ENCODE measurements at places on chromosomes 2 and 18.

DNA sequence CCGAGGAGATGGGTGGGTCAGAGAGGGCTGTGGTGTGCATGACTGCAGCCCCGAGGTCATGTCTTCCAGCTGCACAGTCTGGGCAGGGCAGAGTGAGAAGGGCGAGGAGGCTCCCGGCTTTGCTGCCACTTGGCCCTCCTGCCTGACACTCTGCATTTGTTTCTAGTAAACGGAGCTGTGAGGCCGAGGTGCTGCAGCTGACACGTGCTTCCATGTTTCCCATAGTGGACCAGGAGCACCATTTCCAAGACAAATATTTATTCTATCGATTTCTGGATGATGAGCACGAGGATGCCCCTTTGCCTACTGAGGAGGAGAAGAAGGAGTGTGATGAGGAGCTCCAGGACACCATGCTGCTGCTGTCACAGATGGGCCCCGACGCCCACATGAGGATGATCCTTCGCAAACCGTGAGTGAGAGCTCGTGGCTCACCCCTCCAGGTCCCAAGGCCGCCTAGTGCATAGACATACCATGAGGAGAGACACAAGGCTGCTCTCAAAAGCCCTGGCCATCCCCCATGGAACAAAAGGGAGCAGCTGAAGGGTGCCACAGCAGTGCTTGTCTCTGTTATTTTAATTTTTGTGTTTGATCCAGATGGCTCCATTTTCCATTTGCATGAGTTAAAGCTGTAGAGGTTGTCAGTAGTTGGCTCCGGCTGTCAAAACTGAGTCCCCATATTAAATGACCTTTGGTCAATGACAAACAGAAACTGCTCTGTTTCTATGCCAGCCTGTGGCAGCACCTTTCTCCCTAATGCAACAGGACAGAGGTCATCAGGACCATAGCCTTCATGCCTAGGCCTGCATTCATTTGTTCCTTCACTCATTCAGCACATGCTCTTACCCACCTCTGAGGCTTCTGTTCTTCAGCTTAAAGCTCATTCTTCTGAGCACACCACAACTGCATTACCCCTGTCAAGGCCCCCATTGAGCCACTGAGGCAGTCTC, 108.3 kb upstream of the MAP3K20 start:
- DNase-seq: no peak

GRCh38 chr2:108115868-108116267, 123.9 kb upstream of the SULT1C3 start:
- DNase-seq: no peak

- DNase-seq: no peak
These were observed 206.0 kb upstream of the PARD3B start for GRCh38 chr2:204339212-204339715.

DNA sequence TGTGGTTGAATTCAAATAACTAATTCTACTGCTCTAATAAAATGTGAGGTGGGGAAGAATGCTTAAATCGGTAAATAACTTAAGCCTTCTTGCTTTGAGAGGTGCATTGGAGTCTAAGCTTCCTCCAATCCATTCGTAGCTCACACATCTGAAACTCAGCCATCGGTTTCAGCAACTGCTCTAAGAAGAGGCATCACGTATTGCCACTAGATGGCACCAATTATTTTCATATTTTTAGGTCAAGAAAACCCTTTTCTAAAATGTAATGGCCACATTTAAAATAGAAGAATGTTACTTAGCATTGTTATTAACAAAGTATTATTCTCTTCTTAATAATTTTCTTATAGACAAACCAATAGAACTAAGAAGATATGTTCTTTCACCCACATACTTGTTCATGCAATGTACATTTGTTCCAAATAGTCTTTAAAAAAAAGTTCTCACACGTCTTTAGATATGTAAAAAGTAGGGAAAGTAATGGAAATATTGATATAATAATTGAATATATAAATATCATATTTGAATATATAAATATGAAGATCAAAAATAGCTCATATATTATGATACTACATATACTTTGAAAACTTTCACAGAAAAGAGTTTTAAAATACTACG, 229.8 kb downstream of the CCDC178 start:
- DNase-seq: no peak

- DNase-seq: no peak
These were observed 5.3 kb downstream of the APOB start for GRCh38 chr2:21038403-21039073.

DNA sequence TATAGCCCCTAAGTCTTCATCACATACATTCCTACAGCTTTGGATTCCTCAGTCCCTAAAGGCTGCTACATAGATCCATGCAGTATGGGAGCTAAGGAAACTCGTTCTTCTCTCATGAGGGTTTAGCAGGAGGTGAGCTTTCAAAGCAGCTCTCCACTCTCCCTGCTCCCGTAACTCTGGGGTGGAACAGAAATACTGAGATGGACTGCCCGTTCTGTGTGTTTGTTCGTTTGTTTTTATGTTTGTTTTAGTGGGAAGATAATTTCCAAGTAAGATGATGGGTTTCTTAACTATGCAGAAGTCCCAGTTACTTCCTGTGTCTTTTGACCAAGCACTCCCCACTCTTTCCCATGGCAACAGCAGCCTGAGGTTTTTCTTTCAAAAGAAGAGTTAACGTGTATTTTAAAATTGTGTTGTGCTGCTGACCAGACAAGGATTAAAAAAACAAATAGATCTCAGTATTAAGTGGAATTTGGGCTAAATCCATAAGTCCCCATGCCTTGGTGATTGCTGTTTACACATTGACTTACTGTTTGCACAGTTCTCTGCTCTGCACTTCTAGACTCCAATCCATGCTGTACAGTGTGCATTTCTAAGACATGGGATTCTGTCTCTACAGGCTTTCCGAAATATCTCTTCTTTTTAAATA, 156.4 kb upstream of the SH3BP4 start:
- no peak for DNase-seq

GRCh38 chr18:51537487-51537886, 340.0 kb upstream of the MEX3C start:
- no peak for DNase-seq

GRCh38 chr18:58196881-58197872, 153.2 kb downstream of the NEDD4L start:
- DNase-seq: no peak

GRCh38 chr2:16870491-16871076, 204.9 kb upstream of the CYRIA start:
- no peak for DNase-seq

DNA sequence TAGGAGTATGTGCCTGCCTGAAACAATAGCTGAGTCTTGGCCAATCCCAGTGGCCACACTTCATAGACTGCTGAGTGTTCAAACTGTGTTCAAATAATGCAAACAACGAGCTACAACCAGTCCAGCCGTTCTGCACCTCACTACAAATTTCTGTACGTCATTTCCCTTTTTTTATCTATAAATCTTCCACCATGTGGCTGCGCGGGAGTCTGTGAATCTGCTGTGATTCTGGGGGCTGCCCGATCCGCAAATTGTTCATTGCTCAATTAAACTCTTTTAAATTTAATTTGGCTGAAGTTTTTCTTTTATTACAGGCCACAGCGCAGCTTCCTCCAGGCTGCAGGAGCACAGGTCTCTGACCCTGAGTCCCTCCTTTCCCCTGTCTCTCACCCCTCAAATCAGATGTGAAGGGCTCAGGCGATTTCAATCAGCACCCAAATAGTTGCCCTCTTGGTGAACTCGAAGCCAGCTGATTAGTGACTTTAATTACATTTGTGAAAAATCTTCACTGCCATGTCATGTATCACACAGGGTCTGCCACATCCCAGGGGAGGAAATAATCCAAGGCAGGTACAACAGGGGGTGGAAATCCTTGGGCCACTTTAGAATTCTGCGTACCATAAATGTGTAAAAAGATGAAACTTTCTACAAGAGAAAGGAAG, 145.6 kb downstream of the NDUFA10 start:
- peak; percentile 35 for DNase-seq

GRCh38 chr2:149652926-149653325, 65.4 kb upstream of the MMADHC start:
- no peak for DNase-seq

GRCh38 chr2:36348721-36349120, 6.9 kb upstream of the CRIM1 start:
- DNase-seq: no peak

GRCh38 chr18:58473071-58473470, 155.8 kb downstream of the ALPK2 start:
- DNase-seq: no peak

DNA sequence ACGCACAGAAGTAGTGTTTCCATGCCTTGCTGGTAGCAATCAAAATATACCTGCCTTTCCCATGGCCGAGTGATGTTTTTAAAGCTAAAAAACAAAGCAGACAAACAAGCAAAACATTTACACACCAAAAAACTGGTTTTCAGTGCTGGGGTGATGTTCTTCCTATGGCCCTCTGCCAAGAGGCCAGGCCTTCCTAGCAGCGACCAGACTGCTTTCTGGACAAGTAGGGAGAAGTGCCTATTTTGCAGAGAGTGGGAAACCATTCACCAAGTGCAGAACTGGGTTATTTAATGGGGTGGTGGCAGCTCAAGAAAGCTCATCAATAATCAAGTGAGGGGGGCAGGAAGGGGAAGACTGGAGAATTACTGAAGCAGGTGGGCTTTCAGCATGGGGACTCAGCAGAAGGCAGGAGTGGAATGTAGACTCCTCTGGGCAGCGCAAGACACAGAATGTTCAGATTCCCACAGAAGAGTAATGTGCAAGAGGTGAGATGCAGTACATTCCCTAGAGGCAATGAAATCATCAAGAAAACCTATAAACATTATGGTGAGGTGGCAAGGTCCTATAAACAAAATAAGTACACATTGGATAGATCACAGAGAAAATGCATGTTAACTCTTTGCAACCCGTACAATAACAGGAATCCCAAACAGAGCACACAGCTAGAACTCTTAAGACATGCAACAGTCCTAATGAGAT, 44.0 kb downstream of the CPO start:
- DNase-seq: no peak

GRCh38 chr2:192286093-192286701, 91.5 kb upstream of the TMEFF2 start:
- no peak for DNase-seq

- no peak for DNase-seq
These were observed 562.8 kb downstream of the ADCYAP1 start for GRCh38 chr18:1467461-1467964.

DNA sequence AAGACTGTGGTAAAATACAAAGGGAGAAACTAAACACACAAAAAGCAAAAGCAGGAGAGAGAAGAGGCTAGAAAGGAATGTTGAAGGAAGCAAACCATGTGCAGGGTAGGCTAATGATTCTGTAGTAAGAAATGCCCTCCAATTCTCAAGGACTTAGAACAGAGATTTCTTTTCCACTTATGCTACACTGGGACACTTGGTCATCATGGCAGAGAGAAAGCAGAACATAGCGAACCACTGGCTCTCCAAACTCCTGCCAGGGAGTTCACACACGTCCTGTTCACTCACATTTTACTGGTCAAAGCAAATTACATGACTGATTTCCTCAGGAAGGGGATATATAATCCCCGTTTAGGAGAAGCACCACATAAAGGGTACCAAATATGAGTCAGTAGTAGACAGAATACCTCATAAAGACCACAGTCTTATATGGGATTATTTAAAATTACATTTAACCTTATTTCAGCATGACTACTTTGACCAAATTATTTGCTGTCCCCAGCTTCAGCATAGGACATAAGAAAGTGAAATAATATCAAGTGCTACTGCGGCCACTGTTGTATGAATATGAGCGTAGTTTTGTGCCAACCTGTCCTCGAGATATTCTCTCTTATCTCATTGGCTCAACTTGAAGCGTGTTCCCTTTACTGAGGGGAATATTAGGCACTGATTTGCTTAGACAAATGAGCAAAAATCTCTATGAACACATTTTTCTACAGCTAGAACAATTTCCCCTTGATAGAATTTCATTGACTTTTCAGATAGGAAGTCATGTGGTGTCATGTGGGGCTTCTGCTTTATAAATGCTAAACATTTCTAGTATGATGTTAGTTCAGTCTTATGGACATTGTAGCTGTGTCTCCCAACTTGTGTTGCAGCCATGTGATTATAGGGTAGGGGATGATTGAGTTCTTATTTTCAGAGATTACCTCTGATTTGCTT, 81.7 kb downstream of the FAM161A start:
- DNase-seq: no peak

- DNase-seq: peak; percentile 70
These were observed 23.2 kb upstream of the GPR17 start for GRCh38 chr2:127622561-127623387.
